CD4-positive, alpha-beta T cell treated with Interleukin-6 for 4 hours (primary cell): ENCODE measurements at places on chromosomes 13 and 19.
A peak's percentile ranks its signal among the peaks of the same experiment; 100 is the strongest.

DNA sequence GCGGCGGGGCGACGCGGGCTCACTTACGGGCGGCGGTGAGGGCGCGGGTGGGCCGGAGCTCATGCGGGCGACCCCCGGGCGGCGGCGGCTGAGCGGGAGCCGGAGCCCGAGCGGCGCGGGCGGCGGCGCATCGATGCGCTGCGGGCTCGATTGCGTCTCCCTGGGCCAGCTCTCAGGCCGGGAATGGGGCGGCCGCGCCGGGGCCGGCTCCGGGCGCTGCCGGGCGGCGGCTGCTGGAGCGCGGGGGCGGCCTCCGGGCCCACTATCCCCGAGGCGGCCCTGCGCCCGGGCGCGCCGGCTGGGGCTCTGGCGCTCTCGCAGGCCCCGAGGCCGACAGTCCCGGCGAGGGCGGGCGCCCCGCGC lies 1.4 kb upstream of the TSHZ3 start:
- DNase-seq, result peak; percentile 23

GRCh38 chr13:113791226-113791625 lies 32.2 kb downstream of the TMEM255B start:
- no peak for DNase-seq

GRCh38 chr19:19081642-19082151 lies 17.9 kb downstream of the SLC25A42 start:
- no peak for DNase-seq

DNA sequence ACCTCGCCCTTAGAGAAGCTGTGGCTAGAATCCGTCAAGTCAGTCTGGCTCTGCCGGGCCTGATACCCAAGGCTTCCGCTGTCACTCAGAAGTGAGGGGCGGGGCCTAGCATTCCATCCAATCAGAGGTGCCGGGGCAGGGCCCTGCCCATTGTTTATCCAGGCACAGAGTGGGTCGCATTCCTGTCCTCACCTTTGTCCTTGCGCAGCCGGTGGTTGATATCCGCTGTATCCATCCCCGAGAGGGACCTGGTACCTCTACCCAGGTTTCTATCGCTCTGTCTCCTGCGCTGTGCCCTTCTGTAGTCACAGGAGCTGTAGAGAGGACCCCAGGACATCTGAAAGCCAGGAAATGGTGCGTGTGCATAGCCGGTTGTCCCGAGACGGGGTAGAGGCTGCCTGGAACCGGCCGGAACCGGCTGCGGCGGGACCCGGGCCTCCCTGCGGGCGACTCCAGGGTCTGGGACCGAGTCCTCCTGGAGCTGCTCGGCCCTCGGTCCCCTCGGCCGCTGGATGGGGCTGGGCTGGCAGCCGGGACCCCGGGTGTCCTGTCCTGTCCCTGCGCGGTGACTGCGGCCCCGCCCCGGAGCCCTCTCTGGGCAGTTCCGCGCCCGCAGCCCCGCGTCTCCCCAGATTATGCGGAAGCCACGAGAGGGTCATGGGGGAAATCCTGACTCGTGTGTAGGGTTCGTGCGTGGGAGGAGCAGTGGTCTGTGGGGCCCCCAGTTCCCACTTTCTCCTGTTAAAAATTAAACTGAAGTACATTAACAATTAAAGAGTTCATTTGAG lies at the start of gene ZNF763:
TSS of gene ZNF763 (plus strand) at position 183 of the 788 bp plus-strand sequence. CDS start at position 352, 169 bp downstream.
- peak; percentile 94 for DNase-seq

DNA sequence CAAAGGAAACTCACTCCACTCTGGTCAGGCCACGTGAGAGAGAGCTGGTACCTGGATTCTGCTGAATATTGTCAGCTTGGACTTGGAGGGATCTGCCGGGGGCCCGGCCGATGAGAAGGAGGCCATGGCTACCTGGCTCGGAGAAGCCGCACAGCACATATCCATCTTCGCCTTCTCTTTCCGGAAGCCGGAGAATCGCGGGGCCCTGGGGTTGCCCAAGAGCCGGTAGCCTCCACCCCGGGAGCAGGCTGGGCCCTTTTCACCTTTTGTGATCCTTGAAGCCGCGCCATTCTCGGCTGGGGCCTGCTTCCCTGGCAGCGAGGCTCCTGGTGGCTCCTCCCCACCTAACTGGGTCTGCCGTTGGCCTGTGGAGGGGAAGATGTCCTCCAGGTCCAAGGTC lies 28.9 kb downstream of the ZNF541 start:
- no peak for DNase-seq
